ENCODE measurements at places on chromosomes 2 and 18.
A peak's percentile ranks its signal among the peaks of the same experiment; 100 is the strongest.

DNA sequence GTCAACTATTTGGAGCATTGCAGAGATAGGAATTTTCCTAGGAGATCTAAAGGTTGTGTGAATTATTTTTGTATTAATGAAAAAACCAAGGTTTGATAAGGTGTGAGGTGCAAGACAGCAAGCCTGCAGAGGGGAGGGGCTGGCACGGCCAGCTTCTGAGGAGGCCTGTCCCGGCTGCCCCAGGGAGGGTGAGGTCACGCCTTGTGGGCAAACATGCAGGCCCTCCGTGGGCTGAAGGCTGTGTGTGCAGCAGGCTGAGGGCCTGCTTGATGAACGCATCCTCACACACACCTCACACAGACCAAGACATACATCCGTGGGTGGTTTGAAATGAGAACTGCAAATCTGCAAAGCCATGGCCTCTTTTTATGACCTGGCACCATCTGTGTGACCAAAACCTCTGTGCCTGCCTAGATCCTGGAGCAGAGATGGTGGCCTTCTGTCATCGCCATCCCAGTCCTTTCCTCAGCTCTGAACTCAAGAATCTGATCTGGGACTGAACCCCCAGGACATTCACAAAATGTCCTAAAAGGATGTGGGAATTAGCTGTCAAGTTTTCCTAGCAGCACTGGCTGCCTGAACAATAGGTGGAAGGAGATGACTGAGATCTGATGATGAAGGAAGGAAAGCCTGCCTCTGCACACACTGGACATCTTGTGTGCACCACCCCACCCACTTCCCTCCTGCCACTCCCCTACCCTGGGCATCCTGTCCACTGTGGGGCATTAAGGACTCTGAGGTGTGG lies 102.4 kb upstream of the MGAT4A start:
- no peak for DNase-seq

GRCh38 chr2:145288650-145289496 lies 769.0 kb upstream of the ZEB2 start:
- no peak for DNase-seq

DNA sequence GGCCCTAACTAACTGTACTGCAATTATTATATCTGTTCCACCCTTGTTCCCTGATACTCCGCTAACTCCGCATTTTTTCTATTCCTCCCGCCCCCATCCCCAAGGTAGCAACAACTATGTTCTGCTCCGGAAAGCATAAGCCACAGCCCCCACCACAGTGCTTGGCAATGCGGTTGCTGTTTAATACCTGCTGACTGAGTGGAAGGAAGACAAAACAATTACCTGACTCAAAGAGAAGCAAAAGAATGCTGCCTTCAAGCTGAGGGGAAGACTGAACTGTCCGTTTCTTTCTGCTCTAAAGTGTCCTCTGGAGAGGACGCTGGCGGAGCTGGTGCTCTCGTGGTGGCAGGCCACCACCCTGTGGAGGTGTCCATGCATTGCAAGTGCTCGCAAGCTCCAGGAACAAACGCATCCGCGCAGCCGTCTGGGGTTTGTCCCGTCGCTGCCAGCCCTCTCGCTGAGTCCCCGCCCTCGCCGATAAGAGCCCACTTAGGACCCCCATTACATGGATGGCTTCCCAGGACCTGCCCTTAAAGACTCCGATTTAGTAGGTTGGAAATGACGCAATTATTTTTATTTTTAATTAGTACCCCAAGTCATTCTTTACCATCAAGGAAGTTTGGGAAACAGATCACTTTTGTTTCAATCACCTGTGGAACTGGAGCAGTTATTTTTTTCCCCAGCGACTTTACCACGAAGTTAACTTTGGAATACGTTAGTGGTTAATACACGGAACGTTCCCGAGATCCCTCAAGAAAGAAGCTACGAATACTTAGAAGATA lies 1.6 kb upstream of the MYL12A start:
- DNase-seq, result no peak

GRCh38 chr2:23445450-23445868 lies 60.5 kb downstream of the KLHL29 start:
- DNase-seq, result peak; percentile 19

DNA sequence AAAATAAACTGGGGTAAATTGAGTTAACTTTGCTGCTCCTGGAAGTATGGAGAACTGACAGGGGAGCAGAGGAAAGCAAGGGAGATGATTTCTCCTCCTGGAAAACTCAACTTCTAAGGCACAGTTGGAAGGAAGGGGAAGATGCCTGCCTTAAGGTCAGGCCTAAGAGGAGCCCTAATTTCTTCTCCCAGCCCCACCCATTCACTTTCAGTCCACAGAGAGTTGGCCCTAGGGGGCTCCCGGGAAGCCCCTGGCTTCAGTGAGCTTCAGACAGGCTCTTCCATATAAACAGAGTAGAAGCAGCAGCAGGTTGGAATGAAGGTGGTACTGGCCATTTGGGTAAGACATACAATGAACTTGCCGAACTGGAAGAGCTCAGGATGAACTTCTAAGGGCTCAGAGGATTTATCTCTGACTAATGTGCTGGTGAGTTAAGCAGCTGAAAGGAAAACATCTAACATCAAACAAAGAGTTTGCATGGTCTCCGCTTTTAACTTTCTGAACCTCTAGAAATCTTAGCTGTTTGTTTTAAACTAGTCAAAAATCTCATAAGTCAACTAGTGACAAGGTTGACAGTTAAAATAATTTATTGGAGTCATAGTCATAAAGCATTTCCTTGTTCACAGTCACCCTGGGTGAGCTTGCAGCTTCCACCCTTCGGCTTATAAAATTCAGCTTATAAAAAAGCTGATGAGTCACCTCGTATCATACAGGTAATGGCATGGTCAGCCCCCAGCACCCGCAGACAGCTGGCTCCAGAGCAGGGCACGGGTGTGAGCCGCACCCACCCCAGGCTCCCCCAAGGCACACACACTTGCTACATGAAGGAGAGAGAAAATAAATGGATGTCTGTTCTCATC lies 9.8 kb downstream of the MALL start:
- DNase-seq, result peak; percentile 18

Data from astrocyte of the cerebellum (primary cell).